H1 (cell line): ENCODE measurements at places on chromosomes 7 and 10. TPM values are rescaled to one million over a fixed set of nuclear protein-coding genes. Genes with fewer than 3 reads are reported as not detected.

- DNase-seq: no peak
These were observed 82.0 kb upstream of the RHEB start for GRCh38 chr7:151601521-151602305.

The CCDC6 gene
- 74.4 and 74.8 TPM in 2 replicates for total RNA-seq

- DNase-seq: no peak
These were observed 113.2 kb downstream of the CDC14C start for GRCh38 chr7:49037346-49038210.

The ARMS2 gene
- not detected in 2 replicates for total RNA-seq

GRCh38 chr7:97971120-97971989 lies 18.6 kb downstream of the OCM2 start:
- no peak for DNase-seq

- no peak for DNase-seq
These were observed 29.2 kb downstream of the FAM3C start for GRCh38 chr7:121366852-121367431.

DNA sequence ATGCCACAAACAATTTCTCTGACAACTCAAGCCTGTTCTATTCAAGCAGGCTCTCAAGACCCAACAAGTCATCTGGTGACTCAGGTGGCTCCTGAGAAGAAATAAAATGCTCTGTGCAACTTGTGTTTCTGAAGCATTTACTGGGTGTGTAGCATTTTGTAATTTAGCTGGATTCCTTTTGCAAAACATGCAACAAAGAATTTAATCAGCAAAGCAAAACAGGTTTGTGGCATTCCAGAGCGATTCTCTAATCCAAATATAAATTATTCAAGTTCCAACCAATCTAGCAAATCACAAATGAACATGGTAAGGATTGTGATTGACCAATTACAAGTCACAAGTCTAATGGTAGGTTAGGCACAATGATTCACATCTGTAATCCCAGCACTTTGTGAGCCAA lies 39.8 kb upstream of the C10orf67 start:
- DNase-seq: no peak

DNA sequence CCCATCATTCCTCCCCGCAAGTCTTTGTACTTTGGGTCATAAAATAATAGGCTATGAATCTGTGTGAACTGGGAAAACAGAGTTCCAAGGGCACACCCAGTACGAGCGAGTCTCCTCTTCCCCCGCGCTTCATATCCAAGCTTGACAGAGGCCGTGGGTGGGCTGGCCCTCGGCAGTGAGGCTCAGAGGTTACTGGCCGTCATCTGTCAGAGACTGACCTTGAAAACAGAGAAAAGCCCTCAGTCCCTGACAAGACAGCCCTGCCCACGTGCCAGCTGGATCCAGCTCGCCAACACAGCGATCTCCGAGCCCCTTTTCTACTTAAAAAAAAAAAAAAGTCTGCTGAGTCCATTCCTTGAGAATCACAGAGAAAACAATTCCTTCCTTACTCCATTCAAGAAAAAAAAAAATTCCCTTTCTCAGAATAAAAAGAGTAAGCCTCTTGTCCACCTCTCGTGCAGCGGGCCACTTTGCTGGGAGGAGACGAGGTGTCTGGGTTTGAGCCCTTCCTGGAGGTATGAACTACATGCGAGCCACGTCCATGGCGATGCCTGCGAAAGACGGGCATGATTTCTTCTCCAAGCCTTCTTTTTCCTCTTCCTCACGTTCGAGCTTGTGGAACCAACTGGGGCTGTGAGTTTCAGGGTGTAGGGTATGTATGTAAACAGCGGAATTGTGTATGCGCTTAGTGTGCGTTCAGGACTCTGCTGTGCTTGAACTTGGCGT lies 744 bp upstream of the BICC1 start:
- DNase-seq: peak; percentile 49
